Natural killer cell treated with Interleukin-12 subunit alpha and Interleukin-12 subunit beta and Interleukin-15 and Interleukin-18, amount 100 ng/mL, for 72 hours (primary cell): ENCODE measurements at places on chromosomes 7 and 10. TPM values are rescaled to one million over a fixed set of nuclear protein-coding genes. Genes with fewer than 3 reads are reported as not detected.

- H3K27ac ChIP-seq = no peak overlapping the region
- H3K27me3 ChIP-seq = peaks cover 19% of the 10 kb centered on the region
- DNase-seq = no peak
- H3K4me3 ChIP-seq = no peak overlapping the region
- no peaks in the 10 kb centered on the region for H3K36me3 ChIP-seq
Observed at GRCh38 chr7:156479596-156479995, 161.0 kb upstream of the RNF32 start.

DNA sequence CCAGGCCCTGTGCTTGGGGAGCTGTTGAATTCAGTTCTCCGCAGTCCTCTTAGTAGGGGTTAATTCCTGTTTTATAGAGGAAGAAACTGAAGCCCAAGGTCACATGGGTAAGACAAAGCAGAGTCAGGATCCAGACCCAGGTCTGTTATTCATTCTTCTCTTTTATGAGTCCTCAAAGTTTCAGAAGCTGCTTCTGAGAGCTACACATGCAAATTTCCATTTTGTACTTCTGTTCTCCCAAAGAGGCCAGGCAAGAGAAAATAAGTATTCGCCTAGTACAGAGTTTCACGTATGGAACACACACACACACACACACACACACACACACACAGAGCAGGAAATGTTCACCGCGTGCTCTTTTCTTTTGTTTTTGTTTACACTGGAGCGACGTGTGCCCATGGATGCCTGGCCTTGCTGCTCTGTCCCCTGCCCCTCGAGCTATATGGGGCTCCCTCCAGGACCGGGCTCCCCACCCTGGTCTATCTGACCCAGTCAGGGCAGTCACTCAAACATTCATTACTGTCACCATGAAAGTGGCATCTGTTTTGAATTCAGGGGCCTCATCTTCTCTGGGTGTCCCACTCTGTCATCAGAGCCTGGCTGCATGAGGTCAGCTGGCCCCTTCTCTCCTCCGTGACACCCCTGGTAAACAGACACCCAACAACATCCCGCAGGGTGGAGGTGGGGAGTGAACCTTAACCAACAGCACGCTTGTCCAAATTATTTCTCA, 84.4 kb downstream of the TNS3 start:
- H3K4me1 ChIP-seq = no peaks in the 10 kb centered on the region
- no peaks in the 10 kb centered on the region for H3K27me3 ChIP-seq
- H3K36me3 ChIP-seq = no peaks in the 10 kb centered on the region
- DNase-seq = no peak
- H3K27ac ChIP-seq = no peak overlapping the region
- H3K4me3 ChIP-seq = no peak overlapping the region

The CLDN4 gene
- total RNA-seq = not detected

The OR2A7 gene
- not detected for total RNA-seq

The SPDYE6 gene
- total RNA-seq = not detected
